ACHN (cell line): ENCODE measurements at places on chromosomes 11 and 22.
A peak's percentile ranks its signal among the peaks of the same experiment; 100 is the strongest.

GRCh38 chr11:83302151-83302550 is 16.0 kb upstream of the CCDC90B start:
- DNase-seq: no peak

GRCh38 chr11:115561116-115561515 is 56.9 kb upstream of the CADM1 start:
- no peak for DNase-seq

GRCh38 chr22:49524362-49524761 is 303.3 kb downstream of the BRD1 start:
- no peak for DNase-seq

GRCh38 chr22:33682927-33683326 is 237.3 kb downstream of the LARGE1 start:
- DNase-seq: no peak

DNA sequence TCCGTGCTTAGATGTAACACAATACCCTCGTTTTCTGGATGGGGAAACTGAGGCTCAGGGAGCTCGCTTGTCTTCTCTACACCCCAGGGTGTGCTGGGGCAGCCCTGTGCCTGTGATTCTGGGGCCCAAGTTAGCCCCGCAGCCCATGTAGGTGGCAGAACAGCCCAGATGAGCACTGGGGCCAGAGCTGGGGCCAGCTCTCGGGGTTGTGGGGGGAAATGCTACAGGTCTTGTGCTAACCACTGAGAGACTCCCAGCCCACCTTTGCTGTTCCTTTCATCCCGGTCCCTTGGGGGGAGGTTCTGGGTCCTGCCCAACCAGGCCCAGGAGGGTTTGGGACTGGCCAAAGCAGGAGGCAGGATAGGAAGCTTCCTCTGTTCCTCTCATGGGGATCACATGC is 13.5 kb downstream of the MYEOV start:
- no peak for DNase-seq

DNA sequence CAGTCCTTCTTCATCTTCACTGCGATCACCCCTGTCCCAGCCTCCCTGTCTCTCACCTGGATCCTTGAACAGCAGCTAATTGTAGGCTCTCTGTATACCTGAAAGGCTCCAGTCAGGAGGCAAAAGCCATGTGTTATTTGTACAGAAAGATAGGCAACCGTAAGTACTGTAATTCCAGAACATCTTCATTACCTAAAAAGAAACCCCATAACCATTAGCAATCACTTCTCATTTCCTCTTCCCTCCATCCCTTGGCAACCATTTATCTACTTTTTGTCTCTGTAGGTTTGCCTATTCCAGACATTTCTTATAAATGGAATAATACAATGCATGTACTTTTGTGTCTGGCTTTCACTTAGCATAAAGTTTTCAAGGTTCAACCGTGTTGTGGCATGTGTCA is 17.8 kb downstream of the NAGA start:
- DNase-seq: no peak

DNA sequence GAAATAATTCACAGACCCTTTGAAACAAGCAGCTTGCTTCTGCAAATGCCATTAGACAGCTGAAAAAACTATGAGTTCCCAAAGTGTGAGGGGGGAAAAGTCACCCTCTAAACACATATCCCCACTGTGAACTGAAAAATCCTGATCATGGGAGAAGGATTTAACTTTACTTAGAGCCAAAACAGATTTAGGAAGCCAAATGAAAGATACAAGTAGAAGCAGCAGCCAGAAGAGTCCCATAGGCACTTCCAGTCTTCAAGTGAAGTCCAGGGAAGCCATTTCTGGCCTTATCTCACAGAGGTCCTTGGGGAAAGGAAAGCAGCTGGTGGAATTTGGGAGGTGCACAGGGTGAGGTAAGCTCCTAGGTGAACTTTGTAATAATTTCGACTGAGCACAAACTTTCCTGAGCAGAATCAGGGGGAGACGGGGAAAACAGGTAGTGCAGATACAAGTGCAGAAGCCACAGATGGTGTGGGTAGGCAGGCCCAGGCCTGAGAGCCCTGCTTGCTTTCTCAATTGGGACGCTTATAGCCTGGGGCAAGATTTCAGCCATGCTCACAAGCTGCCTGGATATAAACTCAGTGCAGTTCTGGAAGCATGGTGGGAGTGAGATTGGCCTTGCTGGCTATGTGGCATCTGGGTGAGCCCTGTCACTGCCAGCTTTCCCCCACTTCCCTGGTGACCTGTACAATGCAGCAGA is 44.8 kb downstream of the GAS2 start:
- DNase-seq: no peak

DNA sequence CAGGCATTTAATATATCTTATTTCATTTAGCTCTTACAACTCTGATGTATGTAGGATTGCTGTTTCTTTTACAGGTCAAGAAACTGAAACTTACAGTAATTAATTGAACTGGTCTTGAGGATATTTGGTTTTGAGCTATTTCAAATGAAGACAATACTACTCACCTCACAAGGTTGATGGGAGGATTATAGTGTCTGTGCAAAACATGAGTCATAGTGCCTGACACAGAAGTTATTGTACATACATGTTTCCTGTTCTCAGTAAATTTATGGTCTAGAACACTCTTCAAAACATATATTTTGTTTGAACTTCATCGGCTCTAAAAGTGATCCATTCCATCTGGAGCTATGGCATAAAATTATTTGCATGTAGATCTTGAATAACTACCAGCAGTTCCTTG is 61.9 kb downstream of the CECR2 start:
- DNase-seq: no peak

DNA sequence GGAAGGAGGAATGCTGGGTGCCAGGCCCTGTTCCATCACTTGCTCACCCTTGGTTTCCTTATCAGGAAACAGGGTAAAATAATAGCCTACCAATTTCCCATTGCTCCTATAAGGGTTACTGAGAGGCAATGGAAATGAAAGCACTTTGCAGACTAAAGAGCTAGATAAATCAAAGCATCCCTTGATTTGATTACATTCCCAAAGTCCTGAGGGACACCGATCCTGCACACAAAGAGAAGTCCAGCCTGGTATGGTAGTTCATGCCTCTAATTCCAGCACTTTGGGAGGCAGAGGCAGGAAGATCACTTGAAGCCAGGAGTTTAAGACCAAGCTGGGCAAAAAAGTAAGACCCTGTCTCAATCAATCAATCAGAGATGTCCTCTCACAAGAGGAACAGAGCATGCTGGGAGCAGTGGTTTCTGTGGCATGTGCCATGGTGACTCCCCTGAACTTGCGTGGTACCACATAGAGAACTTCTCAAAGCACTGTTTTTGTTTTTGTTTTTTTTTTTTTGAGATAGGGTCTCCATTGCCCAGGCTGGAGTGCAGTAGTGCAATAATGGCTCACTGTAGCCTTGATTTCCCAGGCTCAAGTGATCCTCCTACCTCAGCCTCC is 10.7 kb downstream of the TBC1D10A start:
- DNase-seq: no peak

GRCh38 chr11:11477695-11478420 is 124.8 kb upstream of the CSNK2A3 start:
- DNase-seq: no peak

- DNase-seq: peak; percentile 61
Observed at GRCh38 chr11:114348200-114349191, 51.8 kb downstream of the C11orf71 start.

- DNase-seq: no peak
Observed at GRCh38 chr22:20545681-20546521, 38.5 kb downstream of the MED15 start.

DNA sequence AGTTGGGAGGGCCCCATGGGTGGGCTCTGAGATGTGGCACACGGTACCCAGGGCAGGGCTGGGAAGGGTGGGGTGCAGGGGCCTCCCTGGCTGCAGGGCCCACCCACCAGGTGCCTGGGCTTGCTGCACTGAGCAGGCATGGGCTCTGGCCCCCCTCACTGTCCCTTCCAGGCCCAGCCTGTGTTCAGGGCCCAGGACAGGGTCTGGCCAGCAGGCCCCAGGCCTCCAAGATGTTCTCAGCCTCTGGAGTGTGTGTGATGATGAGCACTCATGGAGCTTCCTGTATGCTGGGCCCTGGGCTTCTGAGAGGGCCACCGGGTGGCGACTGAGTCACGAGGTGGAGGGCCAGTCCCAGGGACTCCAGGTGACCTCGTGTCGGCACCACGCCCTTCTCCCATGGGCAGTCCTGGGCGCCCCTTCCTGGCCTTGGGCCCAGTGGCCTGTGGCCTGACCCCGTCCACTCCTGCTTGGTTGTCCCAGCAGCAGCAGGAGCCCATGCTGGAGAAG is 55.9 kb upstream of the CCDC188 start:
- peak; percentile 37 for DNase-seq

- DNase-seq: no peak
Observed at GRCh38 chr11:120571476-120571875, 59.9 kb downstream of the GRIK4 start.

DNA sequence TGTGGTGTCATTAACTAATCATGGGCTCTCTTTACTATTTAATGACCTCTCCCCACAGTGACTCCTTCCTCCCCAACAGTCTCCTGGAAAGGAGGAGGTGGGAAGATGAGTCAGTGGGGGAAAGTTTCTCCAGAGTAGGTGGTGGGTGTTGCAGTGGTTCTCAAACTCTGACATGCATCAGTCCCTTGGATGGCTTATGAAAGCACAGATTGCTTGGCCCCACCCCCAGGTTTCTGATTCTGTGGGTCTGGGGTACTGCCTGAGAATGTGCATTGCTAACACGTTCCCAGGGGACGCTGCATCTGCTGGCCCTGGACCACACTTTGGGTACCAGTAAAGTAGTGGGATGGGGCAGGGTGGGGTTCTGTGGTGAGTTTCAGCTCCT is 9.8 kb downstream of the CD82 start:
- no peak for DNase-seq

GRCh38 chr22:17540481-17540880 is 22.8 kb upstream of the SLC25A18 start:
- DNase-seq: no peak

DNA sequence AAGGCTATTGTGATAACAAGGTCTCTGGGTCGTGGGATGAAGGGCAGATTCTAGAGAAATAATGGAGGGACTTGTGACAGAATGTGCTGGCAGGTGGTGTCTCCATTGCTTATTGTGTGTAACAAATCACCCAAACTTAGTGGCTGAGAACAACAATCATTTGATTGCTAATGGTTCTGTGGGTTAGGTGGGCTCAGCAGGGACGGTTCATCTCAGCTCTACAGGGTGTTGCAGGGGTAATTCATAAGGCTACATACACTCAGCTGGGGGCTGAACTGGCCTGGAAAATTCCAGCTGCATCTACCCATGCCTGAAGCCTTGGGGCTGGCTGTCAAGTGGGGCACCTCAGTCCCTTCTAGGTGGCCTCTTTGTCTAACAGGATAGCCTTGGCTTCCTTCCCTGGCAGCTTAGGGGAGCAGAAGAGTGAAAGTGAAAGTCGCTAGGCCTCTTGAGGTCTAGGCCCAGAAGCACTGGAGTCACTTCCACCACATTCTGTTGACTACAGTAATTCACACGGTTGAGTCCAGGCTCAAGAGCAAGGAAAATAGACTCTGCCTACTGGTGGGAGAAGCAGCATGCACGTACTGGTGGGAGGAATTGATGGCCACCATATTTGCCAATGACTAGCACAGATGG is 308.9 kb downstream of the MN1 start:
- peak; percentile 6 for DNase-seq

DNA sequence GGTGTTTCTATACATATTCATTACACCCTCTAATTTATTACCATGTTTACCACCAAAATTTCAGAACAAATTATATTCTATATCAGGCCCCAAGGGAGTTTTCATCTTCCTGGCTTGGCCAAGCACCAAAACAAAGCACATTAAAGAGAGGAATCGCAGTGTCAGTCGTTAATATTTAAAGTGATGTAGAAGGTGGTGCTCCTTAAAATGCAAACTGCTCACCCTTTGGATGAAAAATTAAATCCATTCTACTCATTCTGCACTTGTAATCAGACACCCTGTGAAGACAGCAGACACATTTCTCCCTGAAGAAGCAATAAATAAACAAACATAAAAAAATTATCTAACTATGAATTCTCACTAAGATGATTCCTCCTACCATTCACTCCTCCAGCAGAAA is 113.4 kb downstream of the LRRC4C start:
- DNase-seq: no peak
